ENCODE measurements at places on chromosomes 1 and 21.

DNA sequence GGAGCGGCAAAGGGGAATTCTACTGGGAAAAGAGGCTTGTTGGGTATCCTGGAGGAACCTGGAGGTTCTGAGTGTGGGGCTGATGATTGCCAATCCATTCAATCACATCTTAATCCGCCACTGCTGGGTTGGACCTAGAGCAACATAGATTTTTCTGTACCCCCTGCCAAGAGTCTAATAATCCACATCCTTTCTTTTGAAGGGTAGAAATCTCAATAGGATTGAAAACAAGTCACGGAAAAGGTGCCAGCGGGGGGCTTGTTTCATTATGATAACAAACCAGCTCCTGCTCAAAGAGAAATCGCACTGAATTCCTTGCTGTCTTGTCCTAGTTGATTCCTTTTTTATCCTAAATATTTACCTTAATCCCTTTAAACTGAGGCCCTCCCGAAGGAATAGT is 528.5 kb downstream of the ADGRL2 start:
- DNase-seq, result no peak

DNA sequence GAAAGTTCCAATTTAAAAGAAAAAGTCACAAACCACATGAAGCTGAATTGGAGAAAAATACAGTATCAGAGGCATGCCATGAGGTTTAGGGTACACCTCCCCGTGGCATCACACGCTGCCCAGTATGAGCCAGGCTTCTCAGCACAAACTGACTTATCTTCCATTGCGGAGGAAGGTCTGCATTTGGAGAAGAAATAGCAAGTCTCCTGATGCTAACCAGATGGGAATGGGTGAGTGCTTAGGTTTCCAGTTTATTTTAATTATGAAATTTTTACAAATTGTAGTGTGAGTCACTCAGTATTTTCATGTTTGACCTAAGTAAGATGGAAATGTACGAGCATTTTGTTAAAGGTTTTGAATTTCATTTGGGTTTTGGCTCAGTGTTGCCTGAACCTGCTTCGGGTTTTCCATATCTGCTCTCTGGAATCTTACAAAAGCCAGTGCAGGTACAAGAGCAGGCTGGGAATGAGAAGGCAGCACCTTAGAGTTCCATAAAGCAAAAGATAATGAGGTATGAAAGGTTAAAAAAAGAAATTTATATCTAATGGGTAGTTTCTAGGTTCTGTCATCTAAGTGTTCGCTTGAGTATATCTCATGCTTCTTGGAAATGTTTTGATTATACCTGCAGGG is 213.9 kb downstream of the PATJ start:
- no peak for DNase-seq

DNA sequence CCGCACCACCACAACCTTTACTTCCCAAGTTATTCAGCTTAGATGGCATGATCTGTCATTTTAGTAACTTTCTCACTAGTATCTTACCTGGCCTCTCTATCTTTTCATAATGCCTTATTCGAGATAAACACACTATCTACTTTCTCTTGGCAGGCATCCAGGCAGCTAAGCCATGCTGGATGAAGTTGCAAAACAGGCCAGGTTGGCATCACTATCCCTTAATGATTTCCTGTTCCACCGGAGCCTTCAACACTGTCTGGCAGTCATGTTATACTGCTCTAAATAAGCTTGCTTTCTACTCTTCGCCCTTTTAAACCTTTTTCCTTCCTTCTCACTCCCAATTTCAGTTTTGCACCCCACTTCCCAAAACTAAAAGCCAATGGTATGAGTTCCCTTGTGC is 12.0 kb upstream of the KCNH1 start:
- DNase-seq, result no peak

- DNase-seq, result no peak
Observed at GRCh38 chr1:29551123-29551936, 315.0 kb downstream of the PTPRU start.

- DNase-seq, result no peak
Observed at GRCh38 chr1:22088331-22088730, 35.8 kb downstream of the CDC42 start.

DNA sequence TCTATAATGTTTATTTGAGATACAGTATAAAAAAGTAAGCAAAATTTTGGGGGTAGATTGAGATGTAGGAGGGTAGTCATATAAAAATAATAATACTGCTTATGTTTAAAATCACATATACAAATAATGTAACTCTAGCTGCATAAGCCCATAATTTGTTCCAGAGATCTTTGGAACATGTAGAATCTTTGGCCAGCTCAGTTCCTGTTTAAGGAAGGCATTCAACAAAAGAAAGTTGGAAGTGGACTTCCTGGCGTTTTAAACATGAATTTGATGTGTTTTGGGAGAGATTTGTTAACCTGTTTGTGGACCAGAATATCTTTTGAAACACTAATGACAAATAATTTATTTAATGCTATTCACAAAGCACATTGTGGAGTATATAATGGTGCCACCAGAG is 27.7 kb downstream of the GIPC2 start:
- DNase-seq, result no peak
